ENCODE measurements at places on chromosomes 1 and 21.
A peak's percentile ranks its signal among the peaks of the same experiment; 100 is the strongest.

DNA sequence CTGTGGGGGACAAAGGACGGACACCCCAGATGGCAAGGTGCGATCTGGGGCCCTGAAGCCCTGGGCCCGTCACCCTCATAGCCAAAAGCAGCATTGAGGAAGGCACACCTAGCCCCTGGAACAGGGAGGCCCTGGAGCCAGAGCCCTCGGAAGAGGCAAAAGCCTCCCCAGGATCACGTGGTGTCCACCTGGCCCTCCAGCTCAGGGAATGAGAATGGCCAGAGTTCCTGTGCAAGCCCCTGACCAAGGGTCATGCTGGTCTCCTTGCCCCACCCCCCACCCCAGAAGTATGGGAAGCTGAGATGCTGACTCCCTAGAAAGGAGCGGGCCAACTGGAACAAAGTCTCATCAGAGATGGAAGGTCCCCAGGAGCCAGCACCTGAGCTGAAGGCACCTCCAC, 1.0 kb upstream of the PDZK1IP1 start:
- DNase-seq = no peak

DNA sequence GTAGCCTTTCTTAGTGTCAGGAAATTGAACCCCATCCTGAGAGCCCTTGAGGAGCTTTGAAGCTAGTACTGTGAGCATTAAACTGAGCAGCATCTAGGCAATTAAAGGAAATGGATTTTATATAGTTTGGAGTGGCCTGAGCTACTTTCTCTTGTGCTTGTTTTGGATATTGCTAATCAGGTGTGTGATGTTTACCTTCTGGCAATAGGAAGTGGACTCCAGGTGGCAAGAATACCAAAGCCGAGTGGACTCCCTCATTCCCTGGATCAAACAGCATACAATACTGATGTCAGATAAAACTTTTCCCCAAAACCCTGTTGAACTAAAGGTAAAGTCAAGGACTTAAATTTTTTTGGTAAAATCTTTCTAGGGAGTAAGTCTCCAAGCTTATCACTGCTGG, 79.4 kb downstream of the MACF1 start:
- no peak for DNase-seq

- DNase-seq = no peak
These were observed 154.2 kb downstream of the RERE start for GRCh38 chr1:8663090-8663802.

DNA sequence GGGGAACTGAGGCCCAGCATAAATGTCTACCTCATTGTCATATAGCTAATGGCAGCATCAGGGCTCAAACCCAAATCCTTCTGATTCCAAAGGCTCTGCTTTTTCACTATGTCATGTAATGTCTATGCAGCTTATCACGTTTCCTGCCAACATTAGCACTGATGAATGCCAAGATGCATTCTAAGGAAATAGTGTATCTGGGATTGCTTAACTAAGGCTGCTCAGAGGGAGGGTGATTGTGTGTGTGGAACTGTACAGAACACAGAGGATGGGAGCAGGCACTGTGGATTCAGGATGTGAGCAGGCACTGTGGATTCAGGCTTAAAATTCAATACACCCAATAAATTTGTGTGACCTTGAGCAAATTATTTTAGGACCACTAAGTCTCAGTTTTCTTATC, 456.4 kb upstream of the DEPDC1 start:
- no peak for DNase-seq

GRCh38 chr1:216086678-216087077, 336.6 kb downstream of the USH2A start:
- no peak for DNase-seq

DNA sequence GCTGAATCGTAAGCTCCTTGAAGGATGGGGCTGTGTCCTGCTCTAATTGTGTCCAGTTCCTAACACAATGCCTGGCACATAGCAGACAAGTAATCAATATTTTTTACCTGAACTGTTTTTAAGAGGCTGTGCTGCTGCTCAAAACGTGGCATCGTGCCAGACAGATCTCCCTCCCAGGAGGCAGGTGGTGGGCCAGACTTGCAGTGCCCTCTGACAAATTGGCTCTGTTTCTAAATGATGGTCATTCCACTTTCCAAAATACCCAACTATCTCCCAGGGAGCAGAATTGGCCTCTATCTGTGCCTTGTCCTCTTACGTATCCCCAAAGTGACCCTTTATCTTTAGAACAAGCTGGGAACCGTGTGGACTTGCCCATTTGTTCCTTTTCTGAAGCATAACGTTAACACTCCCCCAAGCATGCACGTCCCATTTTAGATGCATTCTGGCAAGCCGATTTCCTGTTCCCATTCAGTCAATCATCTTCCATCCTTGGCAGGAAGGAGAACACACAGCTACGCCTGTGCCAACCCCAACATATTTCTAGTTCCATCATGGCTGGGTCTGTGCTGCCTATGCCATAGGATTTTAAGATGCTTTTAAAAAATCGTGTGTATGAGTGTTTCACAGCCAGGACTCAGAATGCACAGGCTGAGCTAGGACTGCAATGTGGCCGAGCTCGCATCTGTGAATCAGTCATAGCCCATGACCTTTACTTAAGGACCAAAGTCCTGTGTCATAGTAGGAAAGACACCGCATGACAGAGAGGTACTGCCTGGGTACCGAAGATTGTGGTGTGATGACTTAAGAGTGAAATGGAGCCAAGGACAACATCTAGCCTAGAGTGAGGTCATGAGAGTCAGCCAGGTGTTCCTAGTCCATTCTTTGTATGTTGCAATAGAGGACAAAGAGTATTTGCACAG, 408.6 kb downstream of the PRDM2 start:
- no peak for DNase-seq

DNA sequence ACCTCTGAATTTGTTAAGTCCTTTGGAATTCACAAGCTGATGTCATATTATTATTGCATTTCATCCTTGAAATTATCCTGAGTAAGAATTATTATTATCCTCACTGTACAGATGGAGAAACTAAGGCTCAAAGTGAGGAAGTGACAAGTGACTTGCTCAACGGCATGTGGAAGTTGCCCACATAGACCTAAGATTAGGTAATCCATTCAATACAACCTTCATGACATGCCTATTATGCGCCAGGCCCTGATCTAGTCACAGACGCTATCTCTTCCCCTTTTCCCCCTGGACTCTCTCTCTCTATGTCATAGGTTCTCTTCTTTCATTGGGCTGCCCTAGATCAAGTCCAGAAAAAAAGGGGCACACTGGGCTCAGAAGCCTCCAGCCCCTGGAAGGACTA, 84.9 kb upstream of the KCNK2 start:
- DNase-seq = no peak

- DNase-seq = peak; percentile 76
These were observed 82.3 kb downstream of the ITPKB start for GRCh38 chr1:226656601-226657277.

- no peak for DNase-seq
These were observed 75.4 kb downstream of the NOS1AP start for GRCh38 chr1:162144853-162145252.

DNA sequence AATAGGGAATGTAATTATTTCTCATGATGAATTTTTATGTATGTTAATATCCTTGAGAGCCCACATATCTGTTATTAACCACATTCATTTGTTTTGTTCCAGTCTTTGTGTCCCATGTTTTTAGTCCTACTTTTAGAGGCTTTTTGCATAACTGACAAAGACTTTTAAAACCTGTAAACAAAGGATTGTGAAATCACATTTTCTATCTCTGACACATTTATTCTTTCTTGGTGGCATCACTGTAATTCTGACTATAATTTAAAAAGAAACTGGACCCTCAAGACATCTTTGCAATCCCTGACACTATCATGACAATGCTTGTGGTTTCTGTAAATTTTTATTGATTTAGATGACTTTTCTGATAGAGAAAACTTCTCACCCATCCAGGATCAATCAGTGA, 313.1 kb downstream of the SIPA1L2 start:
- DNase-seq = no peak

DNA sequence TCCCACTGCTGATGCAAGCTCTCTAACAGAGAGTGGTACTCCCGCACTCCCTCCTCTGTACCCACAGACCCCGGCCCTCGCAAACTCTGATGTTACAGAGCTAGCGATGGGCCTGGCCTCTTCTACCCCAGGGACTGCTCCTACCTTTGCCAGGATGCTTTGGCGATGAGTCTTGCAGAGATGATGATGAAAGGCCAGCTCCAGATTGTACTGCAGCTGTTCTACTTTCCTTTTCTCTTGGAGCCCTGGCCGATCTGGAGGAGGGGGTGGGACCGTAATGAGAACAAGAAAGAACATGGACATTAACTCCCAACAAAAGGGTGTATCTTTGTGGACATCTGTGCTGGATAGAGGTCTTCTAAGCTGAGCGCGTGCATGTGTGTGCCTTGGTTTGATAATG, 6.0 kb upstream of the LINGO4 start:
- peak; percentile 21 for DNase-seq

DNA sequence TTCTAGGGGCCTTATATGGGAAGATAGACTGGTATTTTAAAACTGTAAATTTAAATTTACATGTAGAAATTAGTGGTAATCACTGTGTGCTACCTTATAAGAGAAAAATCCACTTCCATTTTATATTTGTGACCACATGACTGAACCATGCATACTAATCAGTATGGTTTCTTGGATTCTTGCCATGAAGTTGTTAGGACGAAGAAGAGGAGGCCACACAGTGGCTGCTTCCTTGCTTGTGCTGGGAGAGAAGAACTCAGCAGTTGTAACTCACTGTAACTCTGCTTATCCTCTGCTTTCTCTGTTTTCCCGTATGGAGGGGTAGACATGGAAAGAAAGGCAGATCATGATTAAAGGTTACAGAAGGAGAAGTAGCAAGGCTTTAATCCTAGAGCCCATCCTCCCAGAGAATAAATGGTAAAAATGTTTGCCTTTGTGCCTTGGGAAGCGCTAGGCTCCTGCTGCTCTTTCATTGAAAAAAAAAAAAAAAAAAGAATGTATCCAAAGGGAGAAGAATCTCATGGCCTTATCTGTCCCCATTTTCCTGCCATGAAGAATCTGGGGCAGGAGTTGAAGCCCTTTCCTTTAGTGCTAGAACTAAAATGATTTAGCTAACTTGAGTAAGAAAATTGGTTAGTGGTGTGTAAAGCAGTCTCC, 32.4 kb downstream of the KCTD3 start:
- DNase-seq = peak; percentile 75

DNA sequence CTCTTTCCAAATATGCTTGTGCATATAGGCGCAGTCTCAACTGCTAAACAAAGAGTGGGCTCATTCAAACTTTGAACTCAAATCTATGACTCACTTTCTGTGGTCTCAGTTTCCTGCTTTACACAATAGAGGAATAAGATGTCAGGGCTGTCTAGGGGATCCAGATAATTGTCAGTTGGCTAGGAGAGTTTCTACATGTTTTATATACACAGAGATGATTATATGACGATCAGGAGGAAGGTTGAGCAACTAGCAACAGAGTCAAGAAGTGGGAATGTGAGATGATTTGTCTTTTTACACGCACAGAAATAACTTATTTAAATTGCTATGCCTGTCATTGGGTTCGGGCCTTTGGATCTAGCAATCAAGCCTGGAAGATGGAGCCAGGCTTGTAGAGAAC, 299.4 kb upstream of the LYPLAL1 start:
- DNase-seq = peak; percentile 89

DNA sequence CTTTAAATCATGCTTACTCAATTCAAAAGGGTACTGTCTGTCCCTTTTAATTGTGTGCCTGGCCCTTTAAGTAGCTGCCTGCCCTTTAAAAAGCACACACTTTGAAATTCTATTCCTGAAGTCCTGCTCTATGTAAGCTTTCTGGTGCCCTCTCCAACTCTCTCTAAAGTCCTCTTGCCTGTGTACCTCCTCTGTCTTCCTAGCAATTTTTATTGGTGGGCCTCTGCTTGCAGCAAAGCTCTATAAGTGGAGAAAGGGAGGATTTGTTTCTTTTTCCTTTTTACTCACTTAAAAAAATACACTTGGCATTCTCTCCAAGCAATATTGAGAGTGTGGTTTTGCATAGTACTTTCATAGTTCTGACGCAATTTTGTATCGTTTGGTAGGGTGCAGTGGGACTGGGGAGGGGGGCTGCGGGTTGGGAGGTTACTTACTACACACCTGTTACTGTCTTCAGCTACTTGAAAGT, 135.4 kb downstream of the LMO4 start:
- no peak for DNase-seq

DNA sequence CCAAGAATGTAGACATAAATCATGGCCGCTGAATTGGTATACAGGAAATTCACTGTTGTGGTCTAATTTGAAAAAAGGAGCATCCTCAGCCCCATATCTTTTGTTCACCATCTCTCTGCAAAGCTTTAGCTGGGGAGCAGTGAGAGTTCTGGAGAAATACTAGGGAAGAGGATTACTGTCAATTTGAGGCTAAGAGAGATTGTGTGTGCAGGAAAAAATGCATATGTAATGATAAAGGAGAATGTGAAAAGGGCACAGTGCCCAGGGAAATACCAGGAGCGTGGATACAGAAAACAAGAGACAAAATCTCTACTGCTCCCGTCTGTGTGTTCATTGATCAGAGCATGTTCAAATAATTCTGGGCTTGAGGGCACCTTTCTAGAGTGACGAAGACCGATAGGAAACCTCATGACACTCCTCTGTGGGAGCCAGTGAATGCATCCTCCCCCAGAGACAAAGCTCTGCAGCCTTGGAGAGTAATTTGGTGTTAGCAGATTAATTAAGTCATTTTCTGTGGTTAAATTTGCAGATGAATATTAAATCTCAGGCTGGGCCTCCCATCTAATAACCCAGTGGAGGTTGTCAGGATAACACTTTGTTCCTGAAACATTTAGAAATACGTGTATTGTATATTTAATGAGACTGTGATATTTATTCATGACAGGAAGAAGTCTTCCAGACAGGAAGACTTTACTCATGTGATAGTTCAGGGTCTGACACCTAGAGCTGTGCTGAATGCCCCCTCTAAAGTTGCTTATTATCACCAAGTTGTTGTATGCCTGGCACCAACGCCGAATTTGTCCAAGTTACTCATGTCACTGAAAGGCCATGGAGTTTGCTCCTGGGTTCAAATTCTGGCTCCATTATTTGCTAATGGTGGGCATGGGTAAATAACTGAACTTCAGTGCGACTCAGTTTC, 287.3 kb upstream of the SGIP1 start:
- DNase-seq = no peak

- peak; percentile 82 for DNase-seq
These were observed 68.9 kb downstream of the UCK2 start for GRCh38 chr1:165896277-165896676.

Measured in fibroblast of skin of right quadriceps (primary cell).